ENCODE measurements at places on chromosomes 12 and 14.

- DNase-seq, result no peak
Measured at GRCh38 chr12:49089821-49090773, 4.5 kb downstream of the DHH start.

DNA sequence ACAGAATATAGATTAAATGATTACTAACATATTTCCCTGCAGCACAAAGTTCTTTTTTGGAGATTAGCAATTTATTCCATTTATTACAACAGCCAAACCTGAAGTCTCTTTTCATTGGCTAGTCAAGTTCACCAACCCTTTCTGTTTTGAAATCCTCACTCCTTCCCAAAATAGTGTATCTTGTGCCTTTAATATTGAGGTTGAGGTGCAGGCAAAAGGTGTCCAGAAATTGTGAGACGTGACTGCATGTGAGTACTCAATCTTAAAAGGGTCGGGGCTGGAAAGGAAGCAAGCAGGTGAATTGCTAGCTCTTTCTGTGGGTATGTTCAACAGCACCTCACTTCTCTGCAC lies 11.1 kb upstream of the FOXN3 start:
- DNase-seq, result no peak

DNA sequence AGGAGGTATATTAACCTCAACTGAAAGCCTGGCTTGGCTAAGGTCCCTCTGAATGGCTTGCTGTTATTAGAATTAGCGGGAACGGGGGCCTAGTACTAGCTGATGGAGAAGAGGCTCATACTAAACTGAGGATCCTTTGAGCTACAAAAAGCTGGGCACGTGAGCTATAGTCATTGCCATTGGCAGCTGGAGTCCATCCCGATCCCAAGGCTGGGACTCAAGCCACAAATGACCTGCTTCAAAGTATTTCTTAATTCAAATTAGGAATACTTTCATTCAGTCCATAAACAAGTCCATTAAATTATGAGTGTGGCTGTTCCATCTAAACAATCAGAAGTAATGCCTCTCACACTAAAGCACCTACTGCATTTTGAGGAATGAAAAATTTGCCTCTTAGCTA lies 114.5 kb downstream of the DACT1 start:
- no peak for DNase-seq

- DNase-seq, result no peak
Measured at GRCh38 chr14:61471297-61472005, 150.1 kb downstream of the PRKCH start.

DNA sequence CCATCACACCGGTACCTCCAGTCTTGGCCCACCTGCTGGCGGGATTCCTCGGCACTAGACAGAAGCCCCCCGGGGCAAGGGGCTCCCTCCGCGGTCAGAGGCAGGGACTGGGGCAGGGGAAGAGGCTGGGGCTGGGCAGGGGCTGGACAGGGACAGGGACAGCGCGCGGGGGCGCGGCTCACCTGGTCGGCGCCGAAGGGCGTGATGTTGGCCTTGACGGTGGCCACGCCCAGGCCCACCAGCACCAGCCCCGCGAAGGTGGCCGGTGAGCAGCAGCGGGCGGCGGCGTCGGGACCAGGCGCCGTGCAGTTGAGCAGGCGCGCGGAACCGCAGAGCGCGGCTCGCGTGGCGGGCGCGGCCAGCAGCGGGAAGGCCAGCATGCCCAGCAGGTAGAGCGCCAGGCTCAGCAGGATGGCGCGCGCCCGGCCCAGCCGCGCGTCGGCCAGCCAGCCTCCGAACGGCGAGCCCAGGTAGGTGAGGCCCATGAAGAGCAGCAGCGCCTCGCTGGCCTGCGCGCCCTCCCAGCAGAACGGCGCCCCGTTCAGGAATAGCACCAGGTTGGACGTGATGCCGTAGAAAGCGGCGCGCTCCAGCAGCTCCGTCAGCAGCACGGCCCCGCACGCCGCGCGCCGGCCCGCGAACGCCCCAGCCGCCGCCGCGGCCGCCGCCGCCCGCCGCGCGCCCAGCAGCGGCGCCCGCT lies 392 bp downstream of the SLC15A4 start:
- DNase-seq, result no peak

DNA sequence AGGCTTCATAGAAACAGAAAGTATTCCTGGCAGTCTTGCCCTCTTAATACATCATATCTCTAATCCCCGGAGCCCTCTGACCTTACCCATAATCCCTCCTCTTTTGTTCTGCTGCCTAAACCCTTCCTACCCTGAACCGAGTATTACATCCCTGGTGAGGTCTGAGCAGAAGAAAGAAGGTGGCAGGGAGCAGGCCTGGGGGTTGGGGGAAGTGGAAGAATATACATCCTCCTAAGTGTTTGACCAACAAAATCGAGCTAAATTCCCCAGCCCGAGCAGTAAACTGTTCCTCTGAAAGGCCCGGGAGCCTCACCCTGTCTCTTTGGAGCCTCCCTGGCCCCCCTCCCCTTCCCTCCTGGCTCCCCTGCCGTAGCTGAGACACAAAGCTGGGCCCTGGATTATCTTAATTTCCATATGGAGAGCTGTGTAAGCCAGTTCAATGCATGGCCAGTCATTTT lies 192.6 kb upstream of the LHX5 start:
- DNase-seq, result no peak
